ENCODE measurements at places on chromosomes 7 and 10. TPM values are rescaled to one million over a fixed set of nuclear protein-coding genes. Genes with fewer than 3 reads are reported as not detected.

DNA sequence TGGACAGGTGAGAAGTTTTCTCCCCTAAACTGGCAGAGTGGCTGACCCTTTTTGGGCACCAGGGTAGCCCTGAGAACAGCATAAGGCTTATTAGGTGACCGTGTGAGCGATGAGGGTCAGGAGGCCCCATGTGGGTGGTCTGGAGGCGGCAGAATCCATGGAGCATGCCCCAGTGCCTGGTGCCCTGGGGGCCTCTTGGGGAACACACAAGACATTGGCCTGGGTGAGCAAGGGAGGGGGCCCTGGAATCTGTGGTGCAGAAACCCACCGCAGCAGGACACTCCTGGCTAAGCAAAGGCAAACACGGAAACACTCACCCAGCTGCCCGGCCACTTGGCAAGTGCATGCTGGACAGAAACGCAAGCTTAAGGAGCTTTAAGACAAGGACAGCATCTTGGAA is 29.5 kb downstream of the YKT6 start:
- no peak overlapping the region for H3K4me3 ChIP-seq
- H3K4me1 ChIP-seq, result no peaks in the 10 kb centered on the region
- no peaks in the 10 kb centered on the region for H3K27me3 ChIP-seq
- no peaks in the 10 kb centered on the region for H3K36me3 ChIP-seq
- no peak for DNase-seq

DNA sequence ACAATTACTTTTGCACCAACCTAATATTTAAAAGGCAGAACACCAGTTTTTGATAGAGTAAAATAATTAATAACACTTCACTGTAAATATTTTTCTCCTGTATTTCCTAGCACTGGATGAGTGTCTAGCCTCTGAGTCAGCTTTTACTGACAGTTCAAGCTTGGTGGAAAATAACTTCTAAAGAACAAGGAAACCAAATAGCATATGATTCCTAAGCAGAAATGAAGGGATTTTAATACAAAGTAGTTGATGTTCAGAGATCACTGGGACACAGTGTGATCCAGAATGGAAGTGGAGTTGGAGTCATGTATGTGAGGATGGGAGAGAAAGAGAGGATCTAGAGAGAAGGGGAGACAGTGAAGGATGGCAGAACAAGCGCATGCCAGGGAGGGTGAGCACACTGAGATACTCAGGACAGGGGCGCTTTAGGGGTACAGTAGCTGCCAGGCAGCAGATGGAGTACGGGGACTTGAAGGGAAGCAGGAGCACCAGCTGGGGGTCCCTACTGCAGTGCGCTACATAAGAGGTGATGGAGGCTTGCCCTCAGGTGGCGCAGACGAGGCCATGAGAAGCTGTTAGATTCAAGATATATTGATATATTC is 117.9 kb upstream of the KLF6 start:
- H3K4me1 ChIP-seq, result peaks cover 22% of the 10 kb centered on the region
- DNase-seq, result no peak
- H3K4me3 ChIP-seq, result no peak overlapping the region

- H3K27me3 ChIP-seq, result peaks cover 11% of the 10 kb centered on the region
- no peak overlapping the region for H3K27ac ChIP-seq
- peaks cover 2% of the 10 kb centered on the region for H3K4me1 ChIP-seq
These were observed 17.8 kb downstream of the KCP start for GRCh38 chr7:128892521-128893250.

Gene GBX1
- not detected for total RNA-seq

- no peak overlapping the region for H3K27ac ChIP-seq
- H3K27me3 ChIP-seq, result no peaks in the 10 kb centered on the region
- H3K4me1 ChIP-seq, result no peaks in the 10 kb centered on the region
- no peaks in the 10 kb centered on the region for H3K36me3 ChIP-seq
- H3K4me3 ChIP-seq, result no peak overlapping the region
These were observed 42.6 kb downstream of the FAM20C start for GRCh38 chr7:234708-235553.

Gene IGFBP3
- 1.0 TPM for total RNA-seq
